ENCODE measurements at places on chromosomes 11 and 22.

DNA sequence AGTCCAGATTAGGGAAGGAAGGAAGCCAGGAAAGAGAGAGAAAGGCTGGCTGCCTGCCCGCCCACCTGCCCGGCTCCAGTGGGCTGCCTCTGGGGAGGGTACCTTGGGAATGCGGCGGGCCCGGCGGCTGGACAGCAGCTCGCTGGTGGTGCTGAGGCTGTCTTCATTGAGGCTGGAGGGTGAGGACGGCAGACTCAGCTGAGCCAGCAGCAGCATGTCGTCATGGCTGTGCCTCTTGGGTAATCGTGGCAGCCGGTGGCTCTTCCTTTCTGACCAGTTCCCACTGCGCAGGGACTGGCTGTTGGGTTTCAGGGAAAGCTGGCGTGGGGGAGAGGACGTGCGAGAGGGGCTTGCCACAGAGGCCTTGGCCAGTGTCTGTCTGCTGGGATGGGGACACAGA is 32.9 kb downstream of the RPL27A start:
- no peaks in the 10 kb centered on the region for H3K36me3 ChIP-seq
- H3K27me3 ChIP-seq = no peaks in the 10 kb centered on the region
- no peak overlapping the region for H3K27ac ChIP-seq
- no peak overlapping the region for H3K4me3 ChIP-seq
- peak; percentile 62 for DNase-seq
- peaks cover 34% of the 10 kb centered on the region for H3K4me1 ChIP-seq

- H3K4me1 ChIP-seq = no peaks in the 10 kb centered on the region
- H3K27ac ChIP-seq = no peak overlapping the region
- H3K4me3 ChIP-seq = no peak overlapping the region
- DNase-seq = no peak
- H3K27me3 ChIP-seq = no peaks in the 10 kb centered on the region
- no peaks in the 10 kb centered on the region for H3K36me3 ChIP-seq
Observed at GRCh38 chr22:48942698-48943566, 884.7 kb downstream of the BRD1 start.

GRCh38 chr11:83801799-83802198 is 515.6 kb upstream of the CCDC90B start:
- H3K27ac ChIP-seq = no peak overlapping the region
- DNase-seq = no peak
- H3K27me3 ChIP-seq = no peaks in the 10 kb centered on the region
- no peaks in the 10 kb centered on the region for H3K4me1 ChIP-seq
- no peaks in the 10 kb centered on the region for H3K36me3 ChIP-seq

- H3K4me3 ChIP-seq = no peak overlapping the region
- H3K27ac ChIP-seq = no peak overlapping the region
- H3K4me1 ChIP-seq = peaks cover 6% of the 10 kb centered on the region
Observed at GRCh38 chr11:125141178-125141577, 23.4 kb upstream of the PKNOX2 start.

GRCh38 chr11:65381716-65382032 is 772 bp downstream of the SLC25A45 start:
- peak overlapping the region; percentile 73 for H3K4me3 ChIP-seq
- H3K4me1 ChIP-seq = peaks cover 72% of the 10 kb centered on the region
- DNase-seq = peak; percentile 70
- H3K27me3 ChIP-seq = no peaks in the 10 kb centered on the region

- no peak overlapping the region for H3K27ac ChIP-seq
- peaks cover 20% of the 10 kb centered on the region for H3K36me3 ChIP-seq
- H3K4me1 ChIP-seq = no peaks in the 10 kb centered on the region
- DNase-seq = no peak
Observed at GRCh38 chr22:46081831-46082210, 68.5 kb upstream of the PPARA start.

DNA sequence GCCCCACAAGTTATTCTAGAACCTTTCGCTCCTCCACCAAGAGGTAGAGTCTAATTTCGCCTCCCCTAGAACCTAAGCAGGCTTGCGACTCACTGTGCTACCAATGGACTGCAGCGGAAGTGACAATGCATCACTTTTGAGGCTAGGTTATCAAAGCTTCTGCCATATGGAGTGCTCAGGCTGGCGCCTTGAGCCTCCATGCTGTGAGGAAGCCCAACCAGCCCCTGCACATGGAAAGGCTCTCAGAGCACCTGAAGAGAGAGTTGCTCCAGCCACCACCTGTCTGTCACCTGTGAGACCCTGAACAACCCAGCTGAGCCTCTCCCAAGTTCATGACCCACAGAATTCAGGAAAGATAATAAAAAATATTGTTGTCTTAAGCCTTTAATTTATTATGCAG is 29.3 kb upstream of the CBX7 start:
- H3K36me3 ChIP-seq = no peaks in the 10 kb centered on the region
- H3K27me3 ChIP-seq = no peaks in the 10 kb centered on the region
- H3K4me1 ChIP-seq = no peaks in the 10 kb centered on the region

GRCh38 chr22:46171940-46172339 is 21.6 kb downstream of the PPARA start:
- peaks cover 8% of the 10 kb centered on the region for H3K4me1 ChIP-seq
- no peaks in the 10 kb centered on the region for H3K36me3 ChIP-seq
- no peak overlapping the region for H3K4me3 ChIP-seq
- no peaks in the 10 kb centered on the region for H3K27me3 ChIP-seq
- no peak for DNase-seq

Data from CD14-positive monocyte (primary cell).